ENCODE measurements at places on chromosomes 4 and X.
A peak's percentile ranks its signal among the peaks of the same experiment; 100 is the strongest.

GRCh38 chrX:129779747-129780146 lies at the start of gene SASH3:
SASH3 (plus strand) TSS chrX:129779949; CDS start chrX:129780098, 149 bp downstream.
- DNase-seq, result peak; percentile 33

- no peak for DNase-seq
Measured at GRCh38 chr4:90234916-90235547, 107.8 kb downstream of the CCSER1 start.

DNA sequence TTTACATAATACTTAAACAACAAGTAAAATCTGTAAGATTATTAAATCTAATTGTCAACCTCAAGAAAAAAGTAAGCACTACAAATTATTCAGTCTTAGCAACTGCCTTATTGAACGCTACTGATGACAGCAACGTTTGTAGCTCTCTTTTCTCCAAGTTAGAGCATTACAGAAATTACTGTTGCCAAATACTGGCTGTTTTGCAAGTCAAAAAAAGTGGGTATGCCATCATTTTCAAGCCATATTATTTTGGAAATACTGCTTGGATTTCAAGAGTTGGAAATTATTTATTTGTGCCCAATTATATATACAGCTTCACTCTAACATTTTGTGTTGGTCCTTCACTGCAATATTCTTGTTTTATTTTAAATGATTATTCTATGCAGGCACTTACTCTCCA lies 221.7 kb downstream of the CXXC4 start:
- DNase-seq, result no peak

- no peak for DNase-seq
Measured at GRCh38 chrX:70030301-70030767, 19.4 kb downstream of the AWAT2 start.

DNA sequence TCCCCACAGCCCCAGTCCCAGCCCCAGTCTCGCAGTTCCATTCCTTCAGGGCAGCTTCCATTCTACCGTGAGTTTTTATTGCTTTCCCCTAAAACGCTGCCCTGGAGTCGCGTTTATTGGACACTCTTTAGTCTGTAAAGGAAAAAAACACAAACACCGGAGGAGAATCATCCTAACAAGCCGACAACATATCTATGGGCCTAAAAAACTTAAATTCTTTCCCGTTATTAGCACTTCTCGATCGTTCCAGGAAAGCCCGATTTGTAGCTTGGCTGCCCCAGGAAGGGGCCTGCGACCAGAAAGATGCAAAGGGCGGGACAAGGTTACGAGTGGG lies 178.5 kb downstream of the CBR4 start:
- DNase-seq, result no peak

- DNase-seq, result no peak
Measured at GRCh38 chrX:115584696-115585095, 23.7 kb downstream of the PLS3 start.

DNA sequence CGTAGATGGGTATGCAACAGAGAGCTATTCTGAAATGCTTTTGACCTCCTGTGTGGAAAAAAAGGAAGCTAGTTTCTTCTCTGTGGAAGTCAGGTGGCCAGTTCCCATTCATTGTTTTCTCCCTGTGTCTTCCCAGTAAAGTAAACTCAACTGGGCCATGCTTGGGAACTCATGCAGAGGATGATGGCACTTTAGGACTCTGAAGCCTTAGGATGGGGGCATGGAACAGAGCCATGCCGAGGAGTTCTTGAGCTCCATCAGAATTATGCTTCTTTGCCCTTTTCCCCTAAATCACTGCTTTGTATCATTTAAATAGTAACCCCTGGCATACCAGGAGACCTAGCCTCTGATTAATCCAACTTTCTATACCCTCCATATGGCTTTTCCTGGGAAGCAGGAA lies 3.2 kb downstream of the TMEM164 start:
- DNase-seq, result no peak

DNA sequence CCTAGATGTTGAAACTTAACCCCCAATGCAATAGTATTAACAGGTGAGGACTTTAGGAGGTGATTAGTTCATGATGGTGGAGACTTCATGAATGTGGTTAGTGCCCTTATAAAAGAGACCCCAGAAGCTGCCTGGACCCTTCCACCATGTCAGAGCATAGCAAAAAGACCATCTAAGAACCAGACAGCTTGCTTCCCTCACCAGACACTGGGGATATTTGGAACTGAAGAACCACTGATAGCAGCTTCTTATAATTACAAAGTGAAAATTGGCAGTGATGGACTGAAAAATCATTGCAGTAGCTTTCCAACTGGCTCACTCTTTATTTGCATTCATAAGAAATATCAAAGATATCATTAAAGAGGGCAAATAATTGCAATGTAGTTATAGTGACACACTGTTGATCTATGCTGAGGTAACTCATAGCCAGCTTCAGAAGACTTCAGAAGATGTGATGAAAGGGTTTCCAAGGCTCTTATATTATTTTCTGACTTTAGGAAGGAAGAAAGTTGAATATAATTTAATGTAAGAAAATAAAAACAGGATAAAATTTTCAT lies 5.8 kb downstream of the RASSF6 start:
- DNase-seq, result no peak

GRCh38 chrX:32987142-32987541 lies 224.2 kb downstream of the DMD start:
- DNase-seq, result no peak

GRCh38 chr4:64774626-64775025 lies 365.4 kb upstream of the TECRL start:
- DNase-seq, result no peak

GRCh38 chr4:126850286-126850685 lies 782.5 kb upstream of the INTU start:
- DNase-seq, result no peak

DNA sequence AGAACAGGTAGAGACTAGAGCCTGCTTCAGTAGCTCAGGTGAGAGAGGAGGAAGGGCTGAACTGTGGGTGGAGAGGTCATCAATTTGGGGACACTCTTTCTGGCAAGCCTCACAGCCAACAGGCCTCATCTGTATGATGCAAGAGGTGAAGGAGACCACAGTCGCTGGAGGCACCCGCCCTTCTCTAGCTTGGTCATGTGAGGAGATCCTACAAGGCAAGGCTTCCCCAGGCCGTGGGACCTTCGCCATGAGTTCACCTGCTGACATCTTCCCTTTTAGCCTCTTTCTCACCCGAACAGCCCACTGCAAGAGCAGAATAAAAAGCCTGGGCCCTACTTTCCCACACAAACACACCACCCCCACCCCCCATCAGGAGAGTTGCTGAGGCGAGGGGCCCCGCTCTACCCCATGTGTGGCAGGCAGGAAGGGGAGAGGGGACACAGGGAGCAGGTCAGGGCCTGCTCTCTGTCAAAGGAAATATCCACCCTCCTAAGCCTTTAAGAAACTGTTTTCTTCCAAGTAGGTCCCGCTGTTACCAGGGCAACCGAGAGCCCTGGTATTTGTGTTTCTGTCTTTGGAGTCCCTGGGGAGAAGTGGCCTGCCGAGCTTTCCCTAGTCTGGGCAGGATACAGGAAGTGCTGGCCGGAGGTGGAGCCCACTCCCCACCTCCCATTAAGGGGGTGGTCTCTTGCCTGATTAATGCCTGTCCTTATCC lies 8.1 kb downstream of the RTL5 start:
- no peak for DNase-seq

DNA sequence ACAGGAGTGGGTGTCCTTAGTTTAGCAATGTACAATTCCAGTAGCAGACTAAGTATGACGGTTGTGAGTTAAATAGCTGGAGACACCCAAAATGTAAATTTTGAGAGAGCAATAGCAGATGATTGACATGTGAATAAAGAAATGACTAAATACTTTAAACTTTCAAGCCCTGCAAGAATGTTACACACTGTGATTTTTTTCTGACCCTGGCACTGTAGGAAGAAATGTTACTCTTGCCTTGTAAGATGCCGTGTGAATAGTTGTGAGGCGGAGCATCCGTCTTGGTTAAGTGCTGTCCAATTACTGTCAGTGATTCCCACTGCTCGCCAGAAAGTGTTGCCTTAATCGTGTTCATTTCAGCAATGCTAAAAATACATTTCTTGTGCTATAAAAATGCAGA lies 1248.1 kb downstream of the RAPGEF2 start:
- no peak for DNase-seq

DNA sequence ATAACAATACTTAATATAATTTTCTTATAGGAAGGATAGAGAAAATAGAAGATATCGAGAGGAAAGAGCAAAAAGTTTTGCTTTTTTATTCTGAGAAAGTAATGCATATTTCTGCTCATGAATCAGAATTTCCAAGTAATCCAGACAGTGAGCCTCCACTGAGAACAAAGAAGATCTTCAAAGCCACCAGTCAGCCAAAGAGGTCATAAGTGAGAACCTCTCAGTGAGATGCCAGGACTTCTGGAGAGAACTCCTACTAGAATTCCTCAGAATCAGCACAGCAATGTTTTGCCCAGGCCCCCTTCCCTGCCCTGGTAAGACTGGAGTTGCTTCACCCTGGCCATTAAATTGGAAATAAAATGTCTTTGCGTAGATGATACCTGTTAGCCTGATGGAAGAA lies 254.4 kb upstream of the FAT4 start:
- DNase-seq, result no peak

DNA sequence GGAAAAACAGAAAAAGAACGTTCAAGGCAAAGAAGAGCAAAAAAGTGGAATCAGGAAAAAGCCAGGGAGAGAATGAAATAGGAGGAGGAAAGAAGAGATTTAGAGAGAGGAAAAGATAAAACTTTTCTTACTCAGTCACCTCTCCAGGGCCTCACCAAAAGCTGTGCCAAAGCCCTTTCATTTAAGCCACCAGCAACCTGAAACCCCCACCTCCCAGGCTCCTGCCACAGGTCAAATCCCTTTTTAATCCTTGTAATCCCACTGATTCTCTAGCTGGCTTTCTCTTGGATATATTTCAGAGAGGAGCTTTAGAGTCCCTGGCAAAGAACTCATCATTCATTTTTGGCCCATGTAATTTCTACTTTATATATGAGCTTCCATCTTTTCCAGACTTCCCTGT lies 25.7 kb upstream of the XIAP start:
- DNase-seq, result no peak

- DNase-seq, result no peak
Measured at GRCh38 chrX:633043-633984, 2.7 kb downstream of the SHOX start.

DNA sequence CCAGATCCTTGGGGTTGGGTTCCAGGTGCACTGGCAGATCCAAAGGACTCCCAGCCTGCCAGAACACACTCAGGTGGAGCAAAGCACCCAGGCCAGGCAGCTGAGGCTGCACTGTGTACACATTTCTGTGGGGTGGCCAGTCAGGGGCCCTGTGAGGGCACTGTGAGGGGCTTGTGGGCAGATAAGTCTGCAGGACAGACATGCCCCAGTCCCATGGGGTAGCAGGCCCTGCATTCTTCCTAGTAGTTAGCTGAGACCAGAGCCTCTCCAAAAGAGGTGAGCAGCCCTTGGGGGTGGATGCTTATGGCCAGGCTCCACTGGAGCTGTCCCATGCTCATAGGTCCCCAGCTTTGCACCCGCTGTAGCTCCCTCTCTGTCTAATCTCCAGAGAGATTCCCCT lies 7.6 kb downstream of the ETDB start:
- DNase-seq, result no peak

- no peak for DNase-seq
Measured at GRCh38 chr4:87153078-87153870, 67.1 kb downstream of the KLHL8 start.

DNA sequence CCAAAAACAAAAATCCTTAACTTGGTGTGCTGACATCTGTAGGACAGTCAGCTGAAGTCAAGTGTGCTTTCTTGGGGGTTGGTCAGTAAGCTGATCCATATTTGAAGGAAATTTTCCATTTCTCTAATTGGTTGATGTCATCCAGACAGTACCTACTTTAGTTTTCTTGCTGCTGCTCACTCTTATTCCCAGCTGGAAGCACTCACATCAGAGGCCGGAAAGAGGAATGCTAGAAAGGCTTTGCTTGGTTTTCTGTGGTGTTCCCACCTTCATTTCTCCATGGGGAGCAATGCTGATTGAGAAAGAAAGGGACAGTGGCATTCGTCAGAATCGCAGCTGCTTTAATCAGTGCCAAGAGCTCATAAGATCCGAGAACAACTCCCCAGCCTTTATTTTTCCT lies 227.0 kb downstream of the C4orf33 start:
- no peak for DNase-seq

DNA sequence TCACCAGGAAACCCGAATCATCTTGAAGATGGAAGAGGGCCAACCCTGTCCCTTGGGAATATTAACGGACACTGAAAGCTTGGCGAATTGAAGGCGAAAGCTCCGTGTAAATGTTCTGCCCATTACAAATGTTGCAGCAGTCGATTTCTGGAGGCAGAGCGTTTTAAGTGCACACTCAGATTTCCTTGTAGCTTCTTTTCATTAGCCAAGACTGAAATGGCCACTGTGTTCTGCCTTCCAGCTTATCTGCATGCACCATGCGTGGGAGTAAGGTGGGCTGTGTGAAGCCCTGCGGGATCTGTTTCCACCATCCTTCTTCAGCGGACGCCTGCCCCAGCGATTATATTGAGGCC lies 1.3 kb downstream of the SMIM20 start:
- DNase-seq, result no peak

DNA sequence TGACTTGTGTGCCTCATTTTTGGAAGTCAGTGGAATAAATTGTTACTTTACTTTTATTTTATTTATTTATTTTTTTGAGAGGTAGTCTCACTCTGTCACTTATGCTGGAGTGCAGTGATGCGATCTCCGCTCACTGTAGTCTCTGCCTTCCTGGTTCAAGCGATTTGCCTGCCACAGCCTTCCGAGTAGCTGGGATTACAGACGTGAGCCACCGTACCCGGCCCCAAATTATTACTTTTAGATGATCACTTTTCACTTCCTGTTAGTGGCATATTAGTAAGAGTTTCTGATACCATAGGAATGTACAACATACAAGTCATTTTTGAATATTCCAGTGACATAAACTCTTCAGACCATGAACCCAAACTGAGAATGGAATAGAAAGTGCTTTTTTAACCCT lies 611.0 kb upstream of the MAGEB2 start:
- no peak for DNase-seq

DNA sequence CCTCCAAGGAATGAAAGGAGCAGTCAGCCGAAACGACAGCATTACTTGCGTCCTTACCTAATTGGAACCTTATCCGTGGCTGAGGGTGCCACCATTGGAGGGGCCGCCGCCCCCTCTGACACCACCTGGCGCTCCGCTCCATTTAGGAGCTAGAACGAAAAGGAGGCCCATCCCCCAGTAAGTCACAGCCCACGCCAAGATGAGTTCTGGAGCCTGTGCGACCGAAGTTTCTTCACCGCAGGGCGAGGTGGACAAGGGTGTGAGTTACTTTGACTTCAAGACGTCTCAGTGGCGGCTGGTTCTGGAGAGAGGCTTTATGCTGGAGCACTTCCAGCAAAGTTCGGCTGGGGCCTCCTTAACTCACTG lies 729 bp upstream of the IRF2 start:
- peak; percentile 51 for DNase-seq

Data from activated T-helper 1 cell treated with anti-CD3 and anti-CD28 coated beads, Interleukin-2, amount 50 U/mL, for 16 hours (primary cell).